ENCODE measurements at places on chromosomes 1 and 21.

- no peak for DNase-seq
Observed at GRCh38 chr21:34702341-34703170, 33.8 kb downstream of the CLIC6 start.

- DNase-seq = no peak
Observed at GRCh38 chr1:61743716-61744580, 1.7 kb downstream of the PATJ start.

GRCh38 chr1:50940291-50940690 is 19.8 kb downstream of the FAF1 start:
- no peak for DNase-seq

DNA sequence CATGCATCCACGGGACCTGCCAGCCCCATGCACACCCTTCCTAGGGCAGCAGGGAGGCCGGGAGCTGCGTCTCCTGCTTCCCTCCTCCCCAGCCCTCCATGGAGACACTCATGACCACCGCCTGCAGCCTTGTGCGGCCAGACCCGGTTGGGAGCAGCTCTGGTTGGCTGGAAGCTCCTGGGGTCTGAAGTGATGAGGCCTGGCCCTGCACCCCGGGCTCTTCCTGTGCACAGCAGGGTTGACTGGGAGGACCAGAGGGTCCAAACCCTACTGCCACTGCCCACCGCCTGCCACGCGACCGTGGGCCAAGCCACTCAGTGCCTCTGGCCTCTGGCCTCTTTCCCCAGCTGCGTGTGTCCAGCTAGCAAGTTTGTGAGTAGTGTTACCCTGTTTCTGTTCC is 111.1 kb upstream of the COL6A1 start:
- DNase-seq = no peak

DNA sequence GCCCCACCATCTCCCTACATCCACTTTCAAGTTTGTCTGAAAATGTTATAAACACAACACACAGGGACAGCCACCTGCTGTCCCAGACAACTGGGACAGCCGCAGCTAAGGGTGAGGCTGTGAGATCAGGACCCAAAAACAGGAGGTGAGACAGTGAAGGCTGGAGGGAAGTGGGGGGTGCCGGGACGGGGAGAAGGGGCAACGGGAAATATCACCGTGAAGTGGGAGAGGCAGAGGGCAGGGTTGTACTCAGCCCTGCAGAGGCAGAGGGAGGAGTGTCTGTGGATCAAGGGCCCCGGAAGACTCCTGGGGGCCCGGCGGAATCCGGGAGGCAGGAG is 114.4 kb downstream of the CASZ1 start:
- DNase-seq = no peak

GRCh38 chr1:12228979-12229378 is 851 bp upstream of the VPS13D start:
- no peak for DNase-seq

DNA sequence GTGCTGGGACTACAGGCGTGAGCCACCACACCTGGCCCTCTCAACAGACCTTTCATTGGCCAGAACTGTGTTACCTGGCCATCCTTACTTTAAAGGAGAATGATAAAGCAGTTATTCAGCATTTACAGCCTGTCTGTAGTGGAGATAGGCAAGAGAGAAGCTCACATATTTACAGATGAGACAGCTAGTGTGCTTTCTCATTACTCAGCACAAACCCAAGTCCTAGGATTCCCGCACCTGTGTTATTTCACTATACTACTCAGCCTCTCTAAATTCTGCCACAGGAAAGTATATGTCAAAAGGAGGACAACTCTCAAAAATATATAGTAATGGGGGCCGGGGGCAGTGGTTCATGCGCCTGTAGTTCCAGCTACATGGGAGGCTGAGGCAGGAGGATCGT is 15.9 kb upstream of the MYOC start:
- no peak for DNase-seq

DNA sequence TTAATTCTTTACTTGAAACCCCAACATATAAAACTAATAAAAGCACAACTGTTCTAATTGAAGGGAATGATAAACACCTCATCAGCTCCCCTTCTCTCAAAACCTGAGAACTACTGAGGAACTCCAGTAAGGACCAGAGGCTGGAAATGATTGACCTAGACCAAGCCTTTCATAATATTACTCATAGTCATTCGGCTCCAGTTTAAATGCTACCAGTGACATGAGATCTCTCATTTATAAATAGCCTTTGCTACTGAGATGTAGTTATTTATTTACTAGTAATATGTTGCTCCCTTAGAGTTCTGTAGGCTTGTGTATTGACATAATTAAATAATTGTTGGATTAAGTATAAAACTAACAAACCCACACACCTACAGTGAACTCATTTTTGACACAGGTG is 209.8 kb upstream of the PRMT6 start:
- no peak for DNase-seq

DNA sequence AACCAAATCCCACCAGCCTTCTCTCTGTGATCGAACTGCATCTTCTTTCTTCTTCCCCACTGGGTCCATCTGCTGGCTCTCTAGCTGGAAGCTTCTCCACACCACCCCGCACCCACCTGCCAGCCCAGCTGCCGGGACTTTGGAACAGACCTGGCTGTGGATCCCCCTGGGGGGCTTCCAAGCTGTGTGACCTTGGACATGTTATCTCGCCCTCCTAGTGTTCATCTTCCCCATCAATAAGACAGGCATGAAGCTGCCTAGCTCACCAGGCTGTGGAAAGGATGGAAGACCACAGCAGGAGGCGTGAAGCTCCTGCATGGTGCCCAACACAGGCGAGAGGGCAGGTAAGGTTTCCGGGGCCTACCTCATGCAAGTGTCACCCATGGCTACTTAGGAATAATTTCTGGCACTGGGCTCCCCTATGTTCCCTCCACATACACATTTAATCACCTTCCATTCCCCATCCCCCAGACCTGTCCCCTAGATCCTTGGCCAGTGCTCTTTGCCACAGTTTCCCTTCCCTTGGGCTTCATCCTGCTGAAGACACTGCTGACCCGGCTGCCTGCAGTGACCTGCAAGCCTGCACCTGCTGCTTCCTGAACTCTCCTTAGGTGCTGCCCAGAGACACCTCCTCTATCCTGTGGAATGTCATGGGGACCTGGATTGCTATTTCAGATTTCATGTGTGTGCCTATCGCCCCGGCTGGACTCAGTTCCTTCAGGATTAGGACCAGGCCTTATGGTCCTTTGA is 13.2 kb upstream of the C2CD2 start:
- no peak for DNase-seq

Data from H54 (cell line).